Trophoblast cell (in vitro differentiated cells and primary cell): ENCODE measurements at places on chromosomes 5 and 9.
A peak's percentile ranks its signal among the peaks of the same experiment; 100 is the strongest.

GRCh38 chr5:80860924-80861613 is 99.1 kb upstream of the RASGRF2 start:
- peak; percentile 58 for DNase-seq

DNA sequence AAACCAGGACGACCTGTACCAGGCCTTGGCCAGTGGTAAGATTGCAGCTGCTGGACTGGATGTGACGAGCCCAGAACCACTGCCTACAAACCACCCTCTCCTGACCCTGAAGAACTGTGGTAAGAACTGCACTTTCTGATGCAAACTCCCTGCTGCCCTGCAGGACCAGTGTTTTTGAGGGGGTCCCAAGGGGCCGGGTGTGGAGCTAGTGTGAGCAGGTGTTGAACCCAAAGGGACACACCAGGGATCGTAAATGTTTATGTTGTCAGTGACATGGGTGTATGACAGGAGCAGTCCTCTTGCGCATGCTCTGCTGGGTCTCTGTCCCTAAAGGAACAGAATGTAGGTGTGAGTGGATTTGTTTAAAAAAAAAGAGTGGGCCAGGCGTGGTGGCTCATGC is 9.5 kb downstream of the GRHPR start:
- DNase-seq: no peak

DNA sequence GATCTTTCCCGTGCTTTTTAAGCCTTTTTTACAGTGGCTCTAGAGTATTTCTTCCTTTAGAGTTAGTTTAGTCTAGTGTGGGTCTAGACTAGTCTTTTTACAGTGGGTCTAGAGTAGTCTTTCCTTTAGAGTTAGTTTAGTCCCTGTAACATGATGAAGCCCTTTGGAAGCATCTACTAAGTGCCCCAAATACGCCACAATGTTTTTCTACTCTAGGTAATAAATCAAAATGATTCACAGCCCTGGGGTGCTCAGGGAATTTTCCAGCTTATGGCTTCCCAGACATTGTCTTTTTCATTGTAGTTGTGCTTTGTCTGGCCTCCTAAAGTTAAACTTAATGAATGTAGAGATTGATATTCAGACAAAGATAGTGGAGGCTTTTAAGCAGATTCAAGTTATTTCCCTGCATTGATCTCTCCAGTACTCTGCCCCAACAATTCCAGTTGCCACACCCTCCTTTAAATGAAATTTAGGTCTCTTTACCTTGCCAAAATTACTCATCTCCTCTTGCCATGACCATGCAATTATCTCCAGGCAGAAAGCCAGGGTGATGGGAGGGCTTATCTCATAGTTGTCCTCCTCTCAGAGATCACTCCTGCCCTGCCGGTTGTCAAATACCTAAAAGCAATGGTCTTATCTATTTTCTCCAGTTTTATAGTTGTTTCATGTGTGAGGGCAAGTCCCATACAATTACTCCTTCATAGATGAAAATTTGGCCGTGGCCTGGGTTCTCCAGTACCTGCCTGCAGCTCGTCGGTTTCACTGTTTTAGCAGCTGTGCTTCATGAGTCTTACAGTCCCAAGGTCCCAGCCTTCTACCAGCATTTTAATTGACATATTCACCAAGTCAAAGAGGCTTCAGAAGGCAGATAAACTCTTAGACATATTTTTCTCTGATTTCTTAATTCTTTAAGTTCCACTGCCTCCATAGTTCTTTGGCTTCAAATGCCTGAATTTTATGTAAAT is 794.0 kb upstream of the COX7C start:
- DNase-seq: peak; percentile 16

GRCh38 chr5:145743396-145744061 is 91.6 kb downstream of the PRELID2 start:
- DNase-seq: no peak

- no peak for DNase-seq
Observed at GRCh38 chr5:135598691-135599395, 20.1 kb upstream of the CXCL14 start.

DNA sequence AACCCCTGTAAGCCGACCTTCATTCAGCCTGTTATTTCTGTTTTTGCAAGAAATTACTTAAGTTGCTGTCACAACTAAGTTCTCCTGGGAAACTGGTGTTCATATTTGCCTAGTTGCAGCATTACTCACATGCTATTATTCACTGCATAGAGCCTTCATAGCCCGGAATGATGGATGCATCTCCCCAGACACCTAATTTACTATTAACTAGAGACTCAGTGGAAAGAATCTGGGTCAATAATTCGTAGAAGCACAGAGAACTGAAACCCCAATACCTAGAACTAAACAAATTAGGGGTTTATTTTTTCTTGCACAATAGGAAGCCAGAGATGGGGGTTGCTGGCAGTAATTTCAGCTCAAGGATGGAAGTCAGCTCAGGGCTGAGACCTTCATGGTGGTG is 45.7 kb upstream of the FAM170A start:
- no peak for DNase-seq

GRCh38 chr5:56026863-56027300 is 32.1 kb upstream of the IL6ST start:
- peak; percentile 93 for DNase-seq

DNA sequence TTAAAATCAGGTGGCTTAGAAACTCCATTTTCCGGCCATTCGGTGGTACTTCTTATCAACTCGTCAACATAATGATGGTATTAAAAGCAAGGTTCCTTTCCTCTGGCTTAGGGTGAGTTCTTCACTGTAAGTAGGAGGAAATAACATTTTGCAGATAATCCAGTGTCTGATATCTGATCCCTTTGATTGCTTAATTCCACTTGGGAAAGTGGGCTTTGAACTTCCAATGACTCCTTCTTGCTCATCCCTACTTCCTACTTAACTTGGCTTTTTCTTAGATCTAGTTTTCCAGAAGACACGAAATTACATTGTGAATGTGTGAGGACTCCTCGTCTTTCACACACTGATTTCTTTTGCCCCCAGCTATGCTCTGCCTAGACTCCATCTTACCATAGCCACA is 31.5 kb downstream of the DDX31 start:
- DNase-seq: no peak

- DNase-seq: peak; percentile 98
Observed at GRCh38 chr5:136766456-136766855, 401.1 kb upstream of the TRPC7 start.

DNA sequence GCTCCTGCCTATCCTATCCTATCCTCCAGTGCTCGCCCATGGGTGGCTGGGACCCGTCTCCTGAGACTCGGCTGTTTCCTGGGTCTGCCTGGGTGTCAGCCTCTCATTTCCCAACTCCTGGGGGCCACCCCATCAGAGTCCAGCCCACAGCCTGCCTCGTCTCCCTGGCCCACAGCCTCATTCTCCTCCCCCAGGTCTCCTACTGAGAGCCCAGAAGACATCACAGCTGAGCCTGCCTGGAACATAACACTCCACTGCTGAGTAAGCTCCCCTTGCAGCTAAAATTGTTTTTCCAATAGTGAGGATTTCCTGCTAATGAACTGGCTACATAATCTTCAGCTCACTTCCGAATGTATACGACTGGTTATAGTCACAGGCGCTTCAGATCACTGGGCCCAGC is 95.3 kb downstream of the TTLL11 start:
- no peak for DNase-seq

- DNase-seq: no peak
Observed at GRCh38 chr5:90015584-90016018, 394.0 kb downstream of the CETN3 start.

DNA sequence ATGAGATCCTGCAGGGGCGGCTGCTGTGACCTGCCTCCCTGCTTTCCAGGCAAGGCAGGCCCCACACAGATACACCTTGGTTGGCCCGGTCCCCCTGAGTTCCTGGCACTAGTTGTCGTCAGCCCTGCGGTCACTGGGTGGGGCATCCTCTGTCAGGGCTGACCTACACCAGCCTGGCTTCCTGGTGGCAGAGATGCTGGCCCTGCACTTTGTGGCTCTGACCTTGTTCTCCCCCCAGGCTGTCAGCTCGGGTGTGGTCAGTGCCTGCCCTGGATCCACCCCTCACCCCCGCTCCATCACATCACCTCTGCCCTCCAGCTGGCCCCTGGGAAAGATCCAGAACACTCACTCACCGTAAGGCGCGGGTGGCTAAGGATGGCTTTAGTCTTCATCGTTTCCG is 74.1 kb downstream of the PHF2 start:
- no peak for DNase-seq

GRCh38 chr5:40679913-40680681 is at the start of gene PTGER4:
Gene PTGER4 (plus strand): TSS chr5:40679915. CDS start chr5:40680994, 1,079 bp downstream.
- no peak for DNase-seq

- DNase-seq: no peak
Observed at GRCh38 chr5:140966293-140967225, at the start of gene PCDHAC2. Gene PCDHAC2 (plus strand): TSS chr5:140966476. CDS start chr5:140966767, 291 bp downstream.

DNA sequence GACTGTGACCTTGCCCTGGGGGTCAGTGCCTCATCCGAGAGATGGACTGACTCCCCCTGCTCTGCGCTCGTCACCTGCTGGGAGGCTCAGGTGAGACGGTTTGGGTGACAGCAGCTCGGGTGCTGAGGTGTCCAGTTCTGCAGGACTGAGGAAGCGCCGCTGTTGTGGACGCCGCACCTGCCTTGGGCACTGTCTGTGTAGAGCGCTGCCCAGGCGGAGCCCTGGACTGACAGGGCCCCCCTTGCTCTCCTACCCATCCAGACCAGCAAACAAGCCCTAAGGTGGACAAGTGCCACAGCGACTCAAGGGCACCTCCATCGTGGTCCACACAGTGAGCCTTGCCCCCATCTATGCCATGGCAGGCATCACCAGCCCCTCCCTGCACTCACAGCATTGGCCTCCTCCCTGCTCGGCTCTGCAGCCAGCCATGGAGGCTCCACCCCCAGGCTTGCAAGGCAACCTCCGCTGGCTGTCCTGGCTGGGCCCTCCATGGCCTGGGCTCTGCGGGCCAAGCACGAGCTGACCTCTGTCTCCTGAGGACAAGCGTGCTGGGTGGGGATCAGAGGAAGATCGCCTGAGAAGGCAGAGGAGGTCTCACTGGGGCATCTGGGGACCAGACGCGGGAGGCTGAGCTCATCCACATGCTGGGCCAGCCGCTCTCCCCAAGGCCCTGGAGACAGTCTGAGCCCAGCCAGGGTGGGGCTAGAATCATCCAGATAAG is 87.1 kb upstream of the COL5A1 start:
- no peak for DNase-seq

GRCh38 chr9:94084314-94084713 is at the start of gene PTPDC1:
Gene PTPDC1 (plus strand): TSS chr9:94084464. CDS start chr9:94084531, 67 bp downstream.
- peak; percentile 17 for DNase-seq

DNA sequence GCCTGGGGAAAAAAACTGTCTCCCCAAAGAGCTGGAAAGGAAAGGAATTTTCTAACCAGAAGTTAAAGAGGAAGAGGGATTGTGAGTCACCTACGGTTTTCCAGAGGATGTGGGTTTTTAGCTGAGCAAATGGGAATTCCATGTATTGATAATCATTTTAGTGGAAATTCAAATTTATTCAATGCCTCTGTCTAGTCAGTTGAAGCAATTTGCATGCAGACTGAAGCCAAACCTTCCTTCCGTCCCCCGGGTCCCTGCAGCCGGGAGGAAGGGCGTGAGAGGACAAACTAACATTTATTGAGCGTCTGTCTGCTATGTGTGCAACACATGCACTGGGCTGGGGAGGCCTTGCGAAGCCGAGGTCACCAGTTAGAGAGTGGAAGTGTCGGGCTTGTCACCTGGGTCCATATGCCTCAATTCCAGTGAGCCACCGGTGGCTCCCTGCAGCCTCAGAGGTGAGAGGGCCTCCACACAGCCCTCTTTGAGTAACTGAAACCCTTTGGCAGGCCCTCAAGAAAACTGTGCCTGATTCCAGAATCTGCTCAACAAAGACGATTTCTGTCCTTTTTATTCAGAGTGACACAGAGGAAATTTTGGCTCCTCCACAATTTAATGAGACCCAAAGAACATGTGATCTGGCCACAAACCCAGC is 70.3 kb downstream of the COL27A1 start:
- no peak for DNase-seq

DNA sequence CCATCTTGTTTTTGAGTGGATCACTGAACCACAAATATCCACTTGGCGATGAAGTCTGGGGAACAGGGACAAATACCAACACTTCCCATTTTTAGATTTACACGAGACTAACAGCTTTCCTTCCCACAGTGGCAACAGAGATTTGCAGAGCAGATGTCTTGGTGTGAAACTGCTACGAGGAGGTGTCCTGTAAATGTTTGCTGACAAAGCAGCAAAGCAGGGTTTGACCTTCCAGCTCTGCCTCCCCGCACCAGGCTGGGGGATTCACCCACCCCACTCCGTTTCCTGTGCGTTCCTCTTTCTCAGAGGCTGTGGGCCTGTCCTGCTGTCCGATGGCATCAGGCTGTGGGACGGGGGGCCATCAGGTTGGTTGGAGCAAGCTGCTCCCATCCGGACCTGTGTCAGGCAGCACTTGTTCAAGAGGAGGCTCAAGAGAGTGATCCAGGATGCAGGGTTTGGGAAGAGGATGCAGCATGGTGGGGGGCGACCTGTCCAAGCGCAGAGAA is 693 bp upstream of the RGS3 start:
- DNase-seq: no peak

- DNase-seq: no peak
Observed at GRCh38 chr9:71590362-71590761, 178.0 kb downstream of the CEMIP2 start.

DNA sequence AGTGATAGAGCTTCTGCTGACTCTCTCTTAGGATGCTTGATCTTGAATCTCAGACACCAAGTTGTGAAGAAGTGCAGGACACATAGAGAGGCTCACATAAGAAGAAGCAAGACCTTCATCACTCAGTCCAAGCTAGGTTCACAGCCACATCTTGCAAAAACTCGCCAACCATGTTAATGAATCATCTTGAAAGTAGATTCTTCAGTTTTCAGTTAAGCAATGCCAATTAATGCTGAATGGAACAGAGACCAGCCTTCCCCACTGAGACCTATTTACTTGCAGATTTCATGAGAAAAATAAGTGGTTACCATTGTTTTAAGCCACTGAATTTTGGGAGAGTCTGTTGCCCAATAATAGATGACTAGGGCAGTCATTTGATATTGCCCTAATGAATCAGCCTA is 217.7 kb upstream of the EDIL3 start:
- DNase-seq: no peak

DNA sequence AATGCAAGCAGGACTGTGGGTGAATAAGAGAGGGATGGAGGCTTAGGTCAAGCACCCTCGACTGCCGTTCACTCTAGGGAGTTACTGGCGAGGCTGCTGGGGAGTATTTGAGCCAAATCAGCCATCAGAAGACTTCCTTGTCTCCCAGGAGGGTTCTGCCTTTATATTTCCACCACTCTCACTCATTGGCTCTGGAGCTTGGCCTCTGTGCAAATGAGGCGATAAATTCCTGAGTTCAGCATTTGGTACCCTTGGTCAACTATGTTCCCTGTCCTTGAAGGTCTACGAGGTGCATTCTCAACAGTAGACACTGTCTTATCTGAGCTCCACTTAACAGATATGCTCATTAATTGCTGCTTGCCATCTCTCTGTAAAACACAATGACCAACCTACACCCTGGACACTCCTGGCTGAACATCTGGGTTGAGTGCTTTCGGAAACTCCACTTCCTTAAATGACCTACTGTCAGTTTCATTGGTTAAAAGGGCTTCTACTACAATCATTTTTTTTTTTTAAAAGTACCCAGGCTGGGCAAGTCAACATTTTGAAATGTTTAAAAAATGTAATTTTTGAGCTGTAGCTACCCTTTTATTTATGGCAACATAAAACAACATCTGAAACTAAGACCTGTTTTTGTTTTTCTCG is 153.2 kb downstream of the NTRK2 start:
- no peak for DNase-seq

- DNase-seq: no peak
Observed at GRCh38 chr9:21153336-21154017, 11.8 kb upstream of the IFNW1 start.
